Heart left ventricle (tissue), 16 donors: ENCODE measurements at places on chromosomes 4 and X. TPM values are rescaled to one million over a fixed set of nuclear protein-coding genes. Genes with fewer than 3 reads are reported as not detected.

DNA sequence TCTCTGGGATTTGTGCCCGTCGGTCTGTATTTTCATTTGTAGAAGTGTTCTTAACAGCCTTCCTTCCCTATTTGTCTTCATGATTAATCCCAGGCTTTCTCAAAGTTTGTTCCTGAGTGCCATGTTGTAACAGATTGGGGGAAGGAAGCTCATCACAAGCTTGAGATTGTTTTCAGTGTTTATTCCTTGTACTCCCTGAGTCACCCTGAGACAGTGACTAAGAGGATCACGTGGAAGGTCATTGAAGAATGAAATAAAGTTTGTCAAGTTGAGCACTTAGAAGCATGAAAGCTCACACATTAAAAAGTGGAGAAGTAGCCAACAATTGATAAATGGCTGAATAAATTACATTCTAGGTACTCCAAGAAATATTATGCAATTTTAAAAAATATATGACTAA, 153.5 kb upstream of the FAM241A start:
- no peak for DNase-seq

DNA sequence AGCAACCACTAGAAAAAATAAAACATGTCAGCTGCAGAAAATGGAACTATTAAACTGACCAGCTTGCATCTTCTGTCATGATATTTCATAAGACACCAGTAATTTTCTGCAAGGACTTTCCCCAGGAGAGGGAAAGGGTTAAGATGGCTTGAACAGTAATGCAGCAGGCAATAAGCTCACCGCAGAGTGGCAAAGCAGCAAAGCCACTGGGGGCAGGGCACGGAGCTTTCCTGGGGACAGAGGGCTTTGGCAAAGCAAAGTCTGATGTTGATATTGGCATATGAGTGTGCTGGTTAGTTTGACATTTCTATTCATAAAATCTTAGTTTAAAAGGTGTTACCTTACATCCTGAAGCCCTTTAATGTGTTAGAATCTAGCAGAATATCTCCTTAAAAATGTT, 55.1 kb upstream of the NAP1L5 start:
- DNase-seq = no peak

DNA sequence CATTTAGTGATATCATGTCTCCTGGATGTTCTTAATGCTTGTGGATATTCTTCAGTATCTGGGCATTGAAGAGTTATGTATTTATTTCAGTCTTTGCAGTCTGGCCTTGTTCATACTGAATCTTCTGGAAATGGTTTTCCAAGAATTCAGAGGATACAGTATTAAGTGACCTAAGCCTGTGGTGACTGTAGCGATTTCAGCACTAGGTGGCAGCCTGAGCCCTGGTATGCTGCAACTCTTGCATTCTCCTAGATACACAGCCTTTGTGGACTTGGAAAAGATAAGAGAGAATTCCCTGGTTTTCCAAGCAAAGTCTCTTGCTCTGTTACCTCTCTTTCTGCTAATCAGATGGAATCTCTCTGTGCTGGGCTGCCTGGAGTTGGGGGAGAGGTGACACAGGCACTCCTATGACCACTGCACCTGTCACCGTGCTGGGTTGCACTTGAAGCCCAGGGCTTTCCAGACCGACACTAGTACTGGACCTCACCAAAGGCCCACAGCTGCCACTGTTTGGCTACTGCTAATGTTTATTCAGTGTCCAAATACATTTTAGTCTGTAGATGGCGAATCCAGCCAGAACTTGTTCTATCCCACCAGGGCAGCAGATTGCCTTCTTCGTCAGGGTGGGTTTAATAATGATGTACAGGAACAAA, 19.3 kb upstream of the SPIN2A start:
- DNase-seq = peak; percentile 17

DNA sequence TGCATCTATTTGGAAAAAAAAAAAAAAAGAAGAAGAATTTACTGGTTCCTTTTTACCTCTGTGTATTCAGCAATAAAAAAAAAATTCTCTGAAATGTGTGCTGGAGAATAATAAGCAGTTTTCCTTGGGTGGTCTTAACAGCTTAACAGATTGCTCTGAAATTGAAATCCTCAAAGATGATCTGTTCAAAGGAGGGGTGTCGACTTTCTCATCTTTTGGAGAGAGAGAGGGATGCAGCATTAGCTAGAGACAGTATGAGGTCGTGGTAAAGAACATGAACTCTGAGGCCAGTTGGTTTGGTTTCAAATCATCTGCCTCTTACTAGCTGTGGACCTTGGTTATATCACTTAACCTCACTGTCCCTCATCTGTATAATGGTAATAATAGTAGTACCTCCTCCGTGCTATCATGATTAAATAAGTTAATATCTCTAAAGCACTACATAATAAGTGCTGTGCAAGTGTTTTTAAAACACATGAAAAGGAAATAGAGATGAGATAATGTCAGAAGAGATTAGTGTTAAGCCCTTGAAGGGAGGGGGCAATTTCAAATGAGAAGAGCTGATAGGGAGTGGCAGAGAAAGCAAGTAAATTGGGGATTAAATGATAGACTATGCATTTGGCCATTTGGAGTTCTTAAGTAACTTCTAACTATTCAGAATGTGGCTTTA, 109.9 kb upstream of the LIMCH1 start:
- DNase-seq = no peak

DNA sequence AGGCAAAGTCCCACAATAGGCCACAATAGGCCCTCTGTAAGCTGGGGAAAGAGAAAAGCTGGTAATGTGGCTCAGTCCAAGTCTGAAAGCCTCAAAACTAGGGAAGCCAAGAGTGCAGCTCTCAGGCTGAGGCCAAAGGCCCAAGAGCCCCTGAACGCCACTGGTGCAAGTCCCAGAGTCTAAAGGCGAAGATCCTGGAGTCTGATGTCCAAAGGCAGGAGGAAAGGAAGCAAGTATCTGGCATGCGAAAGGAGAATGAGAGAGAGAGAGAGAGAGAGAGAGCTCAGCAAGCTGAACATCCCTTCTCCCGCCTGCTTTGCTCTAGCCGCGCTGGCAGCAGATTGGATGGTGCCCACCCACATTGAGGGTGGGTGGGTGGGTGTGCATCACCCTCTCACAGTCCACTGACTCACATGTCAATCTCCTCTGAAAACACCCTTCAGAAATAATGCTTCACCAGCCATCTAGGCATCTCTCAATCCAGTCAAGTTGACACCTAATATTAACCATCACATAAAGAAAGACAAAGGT, 30.9 kb upstream of the ELF2 start:
- DNase-seq = no peak

DNA sequence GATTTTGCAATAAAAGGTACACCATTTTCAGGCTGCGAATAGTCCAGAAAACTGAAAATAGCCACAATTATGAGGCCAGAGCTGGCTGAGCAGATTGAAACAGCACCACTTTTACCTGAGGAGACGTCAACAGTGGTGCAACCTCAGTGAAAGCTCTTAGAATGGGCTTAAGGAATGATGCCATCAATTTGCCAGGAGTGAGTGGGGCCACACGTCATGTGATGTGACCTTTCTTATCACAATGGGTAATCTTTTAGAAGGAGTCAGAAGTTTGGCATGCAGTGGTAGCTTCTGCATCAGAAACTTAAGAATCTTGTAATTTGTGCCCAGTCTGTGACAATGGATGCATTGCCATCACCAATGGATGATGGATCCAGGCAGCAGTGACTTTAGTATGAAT, 27.6 kb downstream of the ZNF81 start:
- DNase-seq = no peak

- no peak for DNase-seq
Measured at GRCh38 chrX:112734290-112734689, 54.6 kb upstream of the LHFPL1 start.

DNA sequence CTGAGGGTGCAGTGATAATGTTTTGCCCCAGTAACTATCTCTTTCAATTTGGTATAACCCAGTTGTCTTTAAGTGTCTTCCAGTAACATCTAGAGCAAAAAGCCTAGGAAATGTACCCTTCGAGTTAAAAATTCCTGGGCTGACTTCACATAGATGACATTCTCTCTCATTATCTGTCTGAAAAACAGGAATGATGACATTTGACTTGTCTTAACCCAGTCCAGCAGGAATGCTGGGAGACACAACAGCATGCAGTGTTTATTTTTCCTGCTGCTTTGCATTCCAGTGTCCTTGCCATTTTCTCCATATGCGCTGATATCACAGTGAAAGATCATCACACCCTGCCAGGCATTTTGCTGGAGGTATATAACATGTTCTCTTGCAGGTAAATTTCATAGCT, 130.0 kb downstream of the SOWAHB start:
- DNase-seq = no peak

GRCh38 chrX:45050558-45050957, 150.1 kb downstream of the DIPK2B start:
- no peak for DNase-seq

DNA sequence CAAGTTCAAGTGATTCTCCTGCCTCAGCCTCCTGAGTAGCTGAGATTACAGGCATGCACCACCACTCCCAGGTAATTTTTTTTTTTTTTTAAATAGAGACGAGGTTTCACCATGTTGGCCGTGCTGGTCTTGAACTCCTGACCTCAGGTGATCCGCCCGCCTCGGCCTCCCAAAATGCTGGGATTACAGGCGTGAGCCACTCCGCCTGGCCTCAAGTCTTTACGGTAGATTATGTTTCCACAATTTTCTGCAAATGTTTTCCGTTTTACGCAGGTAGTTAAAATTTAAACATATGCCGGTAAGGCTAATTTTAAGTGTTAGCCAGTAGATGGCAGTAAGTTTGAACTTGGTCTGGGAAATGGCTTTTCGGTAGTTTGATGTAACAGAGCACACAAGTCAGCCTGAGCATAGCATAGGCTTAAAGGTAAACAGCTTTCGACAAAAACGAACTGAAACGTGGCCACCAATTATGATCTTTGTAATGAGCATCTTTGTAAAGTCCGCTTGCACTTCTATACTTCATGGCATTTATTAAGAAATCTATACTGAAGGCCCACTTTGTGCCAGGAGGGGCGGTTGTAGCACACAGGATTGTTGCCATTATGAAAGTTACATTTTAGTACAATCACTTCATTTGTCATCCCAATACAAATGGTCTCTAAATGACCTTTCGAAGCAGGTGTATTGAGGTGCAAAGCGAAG, 31.1 kb downstream of the CCKAR start:
- DNase-seq = no peak

GRCh38 chr4:125315576-125316400, 1.0 kb downstream of the FAT4 start:
- peak; percentile 56 for DNase-seq

- no peak for DNase-seq
Measured at GRCh38 chr4:60992037-60992436, 208.1 kb upstream of the ADGRL3 start.

DNA sequence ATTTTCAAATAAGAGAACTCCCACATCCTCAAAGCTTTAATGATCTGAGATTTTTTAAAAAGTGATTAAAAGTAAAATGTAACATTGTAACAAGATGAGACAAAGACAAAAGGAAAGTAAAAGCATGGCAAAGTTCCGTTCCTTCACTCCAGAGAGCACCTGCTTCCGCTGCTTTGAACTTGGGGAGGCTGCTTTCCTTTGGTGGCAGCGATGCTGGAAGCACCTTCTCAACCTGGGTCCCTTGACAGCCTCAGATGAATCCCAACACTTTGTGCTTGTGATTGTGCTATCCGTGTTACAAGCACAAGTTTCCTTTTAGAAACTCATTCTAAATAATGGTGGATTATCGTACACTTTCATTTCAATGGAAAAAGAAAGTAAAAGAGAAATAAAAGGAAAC, 59.7 kb downstream of the HADH start:
- DNase-seq = no peak

GRCh38 chr4:156751486-156751885, 220.1 kb downstream of the PDGFC start:
- DNase-seq = no peak

- no peak for DNase-seq
Measured at GRCh38 chr4:88130544-88131305, 27.7 kb downstream of the ABCG2 start.

DNA sequence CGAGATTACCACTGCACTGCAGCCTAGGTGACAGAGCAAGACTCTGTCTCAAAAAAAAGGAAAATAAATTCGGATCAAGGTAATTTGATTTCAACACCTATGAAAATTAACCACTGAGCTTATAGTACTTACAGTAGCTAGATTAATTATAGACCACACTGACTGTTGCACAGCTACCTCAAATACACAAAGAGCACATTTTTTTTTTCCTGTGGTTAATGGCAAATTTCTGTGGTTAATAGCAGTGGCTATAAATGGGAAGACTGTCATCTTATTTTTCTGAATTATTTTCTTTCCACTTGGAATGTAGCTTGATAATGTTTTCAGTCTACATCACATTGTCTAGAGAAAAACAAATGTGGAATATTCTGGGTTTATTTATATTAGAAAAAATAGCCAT, 1661.6 kb upstream of the PCDH7 start:
- DNase-seq = no peak

Gene VCX
- not detected for total RNA-seq

Gene NXF2B
- total RNA-seq = not detected

Gene ZCCHC13
- total RNA-seq = not detected

Gene FGD1
- 7.2 TPM for total RNA-seq
